ENCODE measurements at places on chromosomes 13 and 19. TPM values are rescaled to one million over a fixed set of nuclear protein-coding genes. Genes with fewer than 3 reads are reported as not detected.
A peak's percentile ranks its signal among the peaks of the same experiment; 100 is the strongest.

Gene ZNF439
- 3.6 TPM for total RNA-seq

Gene PSG11
- not detected for total RNA-seq

GRCh38 chr13:114126789-114127472 lies 5.5 kb downstream of the RASA3 start:
- DNase-seq = no peak

DNA sequence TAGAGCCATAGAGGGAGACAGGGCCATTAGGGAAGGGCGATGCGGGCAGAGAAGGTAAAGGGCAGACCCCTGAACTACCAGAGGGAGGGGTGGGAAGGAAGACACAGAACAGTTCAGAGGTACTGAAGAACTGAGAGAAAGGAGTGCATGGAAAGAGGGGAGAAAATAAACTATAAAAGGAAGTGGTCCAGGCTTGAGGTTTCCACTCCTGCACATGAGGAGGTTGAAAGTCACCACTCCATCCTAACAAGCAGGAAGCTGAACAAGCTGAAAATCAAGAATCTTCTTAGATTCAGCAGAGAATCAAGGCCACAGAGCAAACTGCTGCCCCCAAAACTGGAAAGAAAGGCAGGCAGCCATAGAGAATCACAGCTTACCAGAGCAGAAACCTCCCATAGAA lies 45.1 kb downstream of the MIPEP start:
- no peak for DNase-seq

GRCh38 chr19:709196-709964 lies 645 bp downstream of the PALM start:
- no peak for DNase-seq

GRCh38 chr19:1762243-1763117 lies 9.2 kb downstream of the ONECUT3 start:
- no peak for DNase-seq

- DNase-seq = no peak
These were observed 48.9 kb upstream of the TNFSF11 start for GRCh38 chr13:42525035-42525504.

Gene LIG1
- 140 TPM for total RNA-seq

DNA sequence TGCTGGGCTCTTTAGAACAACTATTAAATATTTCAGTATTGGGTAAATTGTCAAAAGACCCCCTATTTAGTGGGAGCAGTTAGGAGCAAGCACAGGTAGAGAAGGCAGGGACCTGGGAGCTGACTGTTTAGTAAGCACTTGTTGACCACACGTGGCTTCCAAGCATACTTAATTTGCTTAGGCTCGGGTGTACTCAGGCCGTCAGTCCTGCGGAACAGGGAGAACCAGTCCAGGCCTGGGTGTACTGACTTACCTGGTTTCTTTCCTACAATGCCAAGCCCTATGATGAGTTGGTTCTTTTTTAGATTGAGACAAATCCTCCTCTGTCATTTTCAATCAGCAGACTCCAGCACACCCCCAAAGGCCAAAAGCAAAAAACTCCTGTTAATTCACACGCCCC lies 90.0 kb downstream of the WDFY2 start:
- DNase-seq = no peak

Gene ZNF541
- total RNA-seq = 0.05 TPM

- no peak for DNase-seq
These were observed 236.4 kb upstream of the SPRY2 start for GRCh38 chr13:80577285-80577684.

- no peak for DNase-seq
These were observed 2.0 kb downstream of the EGLN2 start for GRCh38 chr19:40800997-40801377.

GRCh38 chr13:94088742-94089141 lies 390.7 kb downstream of the DCT start:
- DNase-seq = no peak

DNA sequence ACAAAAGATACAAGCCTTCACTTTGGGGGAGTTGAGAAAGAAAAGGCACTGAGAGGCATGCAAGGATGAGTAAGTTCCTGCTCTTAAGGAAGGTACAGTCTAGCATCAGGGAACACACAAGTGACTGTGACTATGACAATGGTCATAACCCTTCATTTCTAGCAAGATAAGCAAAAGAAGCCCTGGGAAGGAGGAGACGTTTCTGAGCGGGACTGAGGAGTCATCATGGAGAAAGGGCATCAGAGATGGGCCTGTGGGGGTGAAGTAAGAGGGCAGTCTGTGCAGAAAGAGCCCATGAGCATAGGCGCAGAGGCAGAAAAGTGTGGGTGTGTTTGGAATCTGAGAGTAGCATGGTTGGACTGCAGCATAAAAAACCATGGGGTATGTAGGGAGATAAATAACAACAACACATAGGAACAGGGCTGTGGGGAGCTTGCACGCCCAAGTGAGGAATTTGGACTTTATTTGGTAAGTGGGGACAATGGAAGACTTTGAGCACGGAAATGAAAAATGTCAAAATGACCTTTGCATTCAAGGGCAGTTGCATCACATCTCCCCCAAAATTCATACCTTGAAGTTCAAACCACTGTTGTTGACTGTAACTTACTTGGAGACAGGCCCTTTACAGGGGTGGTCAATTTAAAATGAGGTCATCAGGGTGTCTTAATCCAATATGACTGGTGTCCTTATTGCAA lies 86.7 kb downstream of the MBNL2 start:
- no peak for DNase-seq

Gene STOML3
- not detected for total RNA-seq

Gene ZNF44
- total RNA-seq = 10.3 TPM

Gene FGF22
- not detected for total RNA-seq

Gene PINLYP
- 4.9 TPM for total RNA-seq

Gene OR7A5
- not detected for total RNA-seq

DNA sequence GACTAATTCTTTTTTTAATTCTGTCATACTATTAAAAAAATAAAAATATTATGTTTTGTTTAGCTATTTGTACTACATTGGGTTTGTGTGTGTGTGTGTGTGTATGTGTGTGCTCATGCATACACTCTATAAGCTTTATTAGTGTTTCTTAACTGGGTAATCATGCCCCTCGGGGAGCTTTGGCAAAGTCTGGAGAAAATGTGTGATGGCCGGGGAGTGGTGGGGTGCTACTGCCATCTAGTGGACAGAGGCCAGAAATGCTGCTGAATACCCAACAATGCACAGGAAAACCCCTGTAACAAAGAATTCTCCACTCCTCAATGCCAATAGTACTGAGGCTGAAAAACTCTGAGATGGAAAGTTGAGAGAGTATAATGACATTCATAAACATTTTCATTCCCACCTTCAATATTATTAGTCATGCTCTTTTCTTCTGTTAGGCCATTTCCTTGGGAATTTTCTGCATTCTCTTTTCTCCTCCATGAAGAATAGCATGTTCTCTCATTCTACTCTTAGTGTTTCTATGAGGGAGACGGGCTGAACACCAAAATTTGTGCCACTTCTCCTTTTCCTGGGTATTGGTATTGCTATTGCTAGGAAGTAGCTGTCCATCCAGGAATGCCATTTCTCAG lies 157.3 kb downstream of the DNAJC3 start:
- DNase-seq = peak; percentile 38

DNA sequence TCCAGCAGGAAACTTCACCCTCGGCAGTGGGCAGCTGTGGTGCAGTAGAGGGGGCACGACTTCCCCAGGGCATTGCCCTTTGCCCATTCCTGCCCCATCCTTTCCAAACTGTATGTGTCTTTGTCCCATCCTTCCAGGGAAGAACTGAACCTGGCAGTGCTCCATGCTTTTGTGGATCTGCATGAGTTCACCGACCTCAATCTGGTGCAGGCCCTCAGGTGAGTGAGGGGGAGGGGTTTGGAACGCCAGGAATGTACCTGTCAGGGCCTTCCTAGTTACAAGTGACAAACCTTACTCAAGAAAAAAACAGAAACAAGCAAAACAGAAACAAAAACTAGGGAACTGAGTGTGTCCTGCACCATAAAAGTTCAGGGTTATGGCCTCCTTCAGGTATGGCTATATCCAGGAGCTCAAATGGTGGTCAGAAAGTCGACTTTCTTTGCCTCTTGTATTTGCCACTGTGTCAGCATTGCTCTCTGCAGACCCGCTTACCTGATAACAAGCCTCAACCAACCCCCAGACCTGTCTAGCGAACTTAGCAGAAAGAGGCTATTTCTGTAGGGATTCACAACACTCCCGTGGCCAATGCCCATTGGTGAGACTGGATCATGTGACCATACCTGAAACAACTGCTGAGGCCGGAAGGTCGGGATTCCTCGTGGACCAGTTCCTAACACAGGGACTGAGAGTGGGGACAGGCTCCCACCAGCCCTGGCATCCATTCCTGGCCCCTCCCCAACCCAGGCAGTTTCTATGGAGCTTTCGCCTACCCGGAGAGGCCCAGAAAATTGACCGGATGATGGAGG lies 4.2 kb downstream of the CYTH2 start:
- DNase-seq = no peak

GRCh38 chr13:43316946-43317353 lies 293.6 kb downstream of the DNAJC15 start:
- no peak for DNase-seq

DNA sequence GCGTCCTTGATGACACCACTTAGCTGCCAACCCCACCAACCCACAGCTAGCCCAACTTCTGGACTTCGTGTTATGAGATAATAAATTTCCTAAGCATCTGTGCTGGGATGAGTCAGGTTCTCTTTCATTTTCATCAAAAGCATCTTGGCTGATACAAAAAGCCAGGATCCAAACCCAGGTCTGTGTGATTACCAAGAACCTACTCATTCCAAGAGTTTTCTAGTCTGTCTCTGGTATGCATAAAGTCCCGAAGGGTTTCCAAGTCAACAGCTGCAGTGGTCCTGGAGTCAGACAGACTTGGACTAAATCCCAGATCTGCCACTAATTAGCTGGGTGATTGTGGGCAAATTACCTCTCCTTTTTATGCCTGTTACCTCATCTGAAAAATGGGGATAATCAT lies 55.5 kb upstream of the SERP2 start:
- DNase-seq = no peak

DNA sequence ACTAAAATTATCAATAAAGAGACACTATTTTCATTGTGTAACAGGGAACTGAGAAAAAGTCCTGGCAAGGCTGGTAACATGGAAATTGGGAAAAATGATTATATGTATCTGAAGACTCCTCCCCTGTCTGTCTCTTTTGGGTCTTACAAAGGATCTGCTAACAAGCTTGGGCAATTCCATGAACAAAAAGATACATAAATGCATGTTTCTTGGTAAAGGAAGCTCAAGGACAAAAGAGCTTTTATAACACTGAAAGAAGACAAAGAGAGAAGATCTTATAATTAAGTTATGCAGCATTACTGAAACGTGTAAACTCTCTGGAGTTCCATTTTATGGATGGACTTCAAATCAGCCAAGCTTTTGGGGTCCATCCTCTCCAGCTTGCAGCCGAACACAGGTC lies 29.2 kb downstream of the EFNB2 start:
- DNase-seq = no peak

Gene NR1H2
- total RNA-seq = 84.8 TPM

DNA sequence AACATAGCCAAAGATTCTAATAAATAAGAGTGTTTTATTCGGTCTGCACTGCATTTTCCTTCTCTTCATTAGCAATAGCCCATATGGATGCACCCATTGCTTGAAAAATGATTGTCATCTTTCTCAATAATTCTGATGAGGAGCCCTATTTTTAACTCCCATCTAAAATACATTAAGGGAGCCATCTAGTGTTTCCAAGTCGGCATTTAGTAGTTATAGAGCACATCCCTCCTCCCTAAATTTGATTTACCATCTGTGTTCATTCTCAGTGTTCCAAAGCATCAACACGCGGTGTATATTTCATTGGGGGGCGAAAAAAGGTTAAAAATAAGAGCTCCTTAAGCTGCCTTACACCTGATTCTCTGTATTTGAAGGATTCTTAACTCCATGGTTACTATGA lies 119.2 kb upstream of the IPO5 start:
- no peak for DNase-seq
